Mesendoderm (in vitro differentiated cells): ENCODE measurements at places on chromosomes 7 and 10.

DNA sequence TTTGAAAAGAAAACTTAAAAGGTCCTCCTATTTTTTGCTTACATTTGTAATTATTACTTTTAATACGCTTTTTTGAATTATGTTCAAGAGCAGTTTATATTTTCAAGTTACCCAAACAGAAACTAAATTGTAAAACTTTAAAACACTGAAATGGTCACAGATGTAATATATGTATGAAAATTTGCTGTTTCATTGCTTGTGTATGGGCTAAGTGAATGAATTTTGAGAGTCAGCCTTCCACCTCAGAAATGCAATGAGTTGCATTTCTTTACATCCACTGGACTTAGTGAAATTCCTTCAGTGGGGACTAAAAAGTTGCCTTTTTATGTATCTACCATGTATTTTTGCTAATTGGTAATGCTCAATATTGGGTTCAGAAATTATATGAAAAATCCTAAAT lies 1.6 kb downstream of the VPS26A start:
- no peak for DNase-seq
- H3K27me3 ChIP-seq, result no peaks in the 10 kb centered on the region
- H3K4me1 ChIP-seq, result no peaks in the 10 kb centered on the region
- H3K27ac ChIP-seq, result no peak overlapping the region

- no peak overlapping the region for H3K27ac ChIP-seq
- no peak overlapping the region for H3K4me3 ChIP-seq
- H3K27me3 ChIP-seq, result no peaks in the 10 kb centered on the region
- H3K4me1 ChIP-seq, result no peaks in the 10 kb centered on the region
- DNase-seq, result peak; percentile 57
Measured at GRCh38 chr10:131569851-131570715, 258.6 kb upstream of the TCERG1L start.

DNA sequence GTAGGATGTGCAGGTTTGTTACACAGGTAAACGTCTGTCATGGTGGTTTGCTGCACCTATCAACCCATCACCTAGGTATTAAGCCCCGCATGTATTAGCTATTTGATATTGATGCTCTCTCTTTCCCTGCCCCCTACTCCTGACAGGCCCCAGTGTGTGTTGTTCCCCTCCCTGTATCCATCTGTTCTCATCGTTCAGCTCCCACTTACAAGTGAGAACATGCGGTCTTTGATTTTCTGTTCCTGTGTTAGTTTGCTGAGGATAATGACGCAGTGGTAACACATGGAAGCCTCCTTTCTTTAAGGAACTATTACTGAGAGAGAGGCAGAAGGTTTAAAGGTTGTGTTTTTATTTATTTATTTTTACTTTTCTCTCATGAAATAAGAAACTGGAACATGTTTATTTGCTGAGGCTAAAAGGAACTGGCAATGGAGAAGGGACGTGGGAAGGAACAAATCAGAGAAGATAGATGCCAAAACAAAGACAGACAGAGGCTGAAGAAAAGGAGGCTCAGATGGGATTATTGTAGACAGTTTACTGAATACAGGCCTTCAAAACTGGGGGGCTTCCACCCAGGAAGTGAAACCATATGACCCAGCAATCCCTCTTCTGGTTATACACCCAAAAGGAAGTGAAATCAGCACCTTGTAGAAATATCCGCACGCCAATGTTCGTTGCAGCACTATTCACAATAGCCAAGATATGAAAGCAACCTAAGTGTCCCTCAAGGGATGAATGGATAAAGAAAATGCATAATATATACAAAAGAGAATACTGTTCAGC lies 556.3 kb downstream of the GRM8 start:
- no peak overlapping the region for H3K27ac ChIP-seq
- no peaks in the 10 kb centered on the region for H3K36me3 ChIP-seq
- no peaks in the 10 kb centered on the region for H3K27me3 ChIP-seq
- DNase-seq, result no peak
- H3K4me1 ChIP-seq, result no peaks in the 10 kb centered on the region

DNA sequence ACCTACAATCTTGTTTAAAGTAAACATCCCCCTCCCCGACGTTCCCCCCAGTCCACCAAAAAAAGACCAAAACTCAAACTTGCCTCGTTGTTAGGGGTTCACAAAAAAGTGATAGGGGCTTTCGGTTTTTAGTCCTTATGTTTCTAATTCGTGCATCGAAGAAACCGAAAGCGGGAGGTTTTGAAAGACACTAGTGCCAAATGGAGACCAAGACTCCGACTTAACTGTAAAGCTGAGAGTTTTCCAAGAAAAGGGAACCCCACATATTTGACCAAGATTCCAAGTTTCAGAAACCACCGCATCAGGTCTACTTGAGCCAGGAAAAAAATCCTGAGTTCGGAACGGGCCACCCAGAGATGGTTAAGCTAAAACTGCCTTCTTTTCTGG lies 534 bp downstream of the PSMA2 start:
- no peak for DNase-seq
- peaks cover 2% of the 10 kb centered on the region for H3K36me3 ChIP-seq
- H3K4me1 ChIP-seq, result peaks cover 5% of the 10 kb centered on the region

DNA sequence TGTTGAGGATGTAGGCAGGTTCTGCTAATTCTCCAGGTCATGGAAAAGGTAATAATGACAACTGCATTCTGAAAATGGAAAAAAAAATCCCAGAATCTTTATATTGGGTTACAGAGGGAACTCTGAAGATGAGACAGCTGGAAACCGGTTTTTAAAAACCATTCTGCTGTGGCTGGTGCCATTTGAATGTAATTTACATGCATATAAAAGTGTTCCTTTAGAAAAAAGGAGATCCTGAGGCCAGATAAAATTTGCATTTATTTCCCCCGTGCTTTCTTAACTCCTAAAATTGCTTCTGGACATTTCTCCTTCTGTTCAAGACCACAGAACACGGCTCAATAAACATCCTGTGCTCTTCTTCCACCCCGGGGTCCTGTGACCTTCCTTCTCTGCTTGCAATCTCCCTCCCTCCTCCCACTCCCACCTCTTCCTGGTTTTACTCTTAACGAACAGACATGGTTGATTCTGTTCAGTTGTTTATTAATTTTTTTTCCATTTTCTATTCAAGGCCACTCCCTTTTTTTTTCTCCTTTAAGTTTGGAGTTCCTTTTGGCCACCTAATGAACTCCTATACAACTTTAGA lies 41.6 kb downstream of the SH2D4B start:
- H3K27me3 ChIP-seq, result no peaks in the 10 kb centered on the region
- no peak overlapping the region for H3K4me3 ChIP-seq
- H3K36me3 ChIP-seq, result no peaks in the 10 kb centered on the region
- no peak overlapping the region for H3K27ac ChIP-seq
- no peaks in the 10 kb centered on the region for H3K4me1 ChIP-seq

- DNase-seq, result no peak
- H3K4me1 ChIP-seq, result no peaks in the 10 kb centered on the region
- no peak overlapping the region for H3K27ac ChIP-seq
- H3K36me3 ChIP-seq, result no peaks in the 10 kb centered on the region
- no peaks in the 10 kb centered on the region for H3K27me3 ChIP-seq
Measured at GRCh38 chr10:21249435-21249834, 276.0 kb downstream of the SKIDA1 start.

DNA sequence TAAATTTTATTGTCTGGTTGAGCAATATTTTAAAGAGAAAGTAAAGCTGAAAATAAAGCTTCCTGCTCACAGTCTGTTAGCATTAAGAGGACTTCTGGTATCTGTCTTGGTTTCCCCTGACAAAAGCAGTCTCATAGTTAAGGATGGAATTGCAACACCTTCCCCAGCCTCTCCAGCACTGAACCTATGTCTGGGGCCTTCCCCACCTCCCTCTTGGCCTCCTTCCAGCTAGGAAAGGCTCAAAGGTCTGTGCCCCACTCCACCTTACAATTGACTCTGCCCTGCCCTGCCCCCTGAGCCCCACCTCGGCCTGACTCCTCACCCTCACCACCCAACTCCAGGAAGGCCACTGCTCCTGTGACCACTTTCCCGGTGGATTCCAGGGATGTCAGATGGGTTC lies 33.2 kb downstream of the COL17A1 start:
- no peaks in the 10 kb centered on the region for H3K36me3 ChIP-seq
- no peaks in the 10 kb centered on the region for H3K4me1 ChIP-seq
- no peak for DNase-seq
- H3K27ac ChIP-seq, result no peak overlapping the region
- no peaks in the 10 kb centered on the region for H3K27me3 ChIP-seq

DNA sequence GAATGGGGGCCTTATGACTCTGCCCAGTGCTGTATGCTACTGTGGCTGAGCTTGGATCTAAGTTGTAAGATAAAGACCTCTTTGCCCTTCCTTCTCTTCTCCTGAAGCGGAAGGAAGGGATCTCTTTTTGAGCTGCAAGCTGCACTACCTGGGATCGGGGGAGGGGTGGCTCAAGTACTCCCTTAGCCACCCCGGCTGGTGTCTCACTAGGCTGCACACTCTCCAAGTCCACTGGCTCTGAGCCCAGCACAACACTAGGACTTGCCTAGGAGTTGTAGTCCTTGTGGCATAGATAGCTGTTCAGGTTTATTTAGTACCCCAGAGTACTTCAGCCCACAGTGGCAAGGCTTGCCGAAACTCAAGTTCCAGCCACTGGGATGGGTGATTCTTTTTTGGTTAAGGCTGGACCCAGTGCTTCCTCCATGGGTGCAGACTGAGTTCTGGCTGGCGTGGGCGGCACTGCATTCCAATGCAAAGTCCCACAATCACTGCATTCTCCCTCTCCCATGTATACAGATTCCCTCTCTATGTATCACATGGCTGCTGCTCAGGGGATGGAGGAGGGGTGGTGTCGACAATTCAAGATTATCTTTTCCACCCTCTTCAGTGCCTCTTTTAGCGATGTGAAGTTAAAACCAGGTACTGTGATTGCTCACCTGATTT lies 76.2 kb upstream of the SLC25A13 start:
- no peaks in the 10 kb centered on the region for H3K4me1 ChIP-seq
- no peak overlapping the region for H3K27ac ChIP-seq
- H3K4me3 ChIP-seq, result no peak overlapping the region
- no peaks in the 10 kb centered on the region for H3K27me3 ChIP-seq
- H3K36me3 ChIP-seq, result no peaks in the 10 kb centered on the region
- peak; percentile 35 for DNase-seq
